ENCODE measurements at places on chromosomes 13 and 19.

DNA sequence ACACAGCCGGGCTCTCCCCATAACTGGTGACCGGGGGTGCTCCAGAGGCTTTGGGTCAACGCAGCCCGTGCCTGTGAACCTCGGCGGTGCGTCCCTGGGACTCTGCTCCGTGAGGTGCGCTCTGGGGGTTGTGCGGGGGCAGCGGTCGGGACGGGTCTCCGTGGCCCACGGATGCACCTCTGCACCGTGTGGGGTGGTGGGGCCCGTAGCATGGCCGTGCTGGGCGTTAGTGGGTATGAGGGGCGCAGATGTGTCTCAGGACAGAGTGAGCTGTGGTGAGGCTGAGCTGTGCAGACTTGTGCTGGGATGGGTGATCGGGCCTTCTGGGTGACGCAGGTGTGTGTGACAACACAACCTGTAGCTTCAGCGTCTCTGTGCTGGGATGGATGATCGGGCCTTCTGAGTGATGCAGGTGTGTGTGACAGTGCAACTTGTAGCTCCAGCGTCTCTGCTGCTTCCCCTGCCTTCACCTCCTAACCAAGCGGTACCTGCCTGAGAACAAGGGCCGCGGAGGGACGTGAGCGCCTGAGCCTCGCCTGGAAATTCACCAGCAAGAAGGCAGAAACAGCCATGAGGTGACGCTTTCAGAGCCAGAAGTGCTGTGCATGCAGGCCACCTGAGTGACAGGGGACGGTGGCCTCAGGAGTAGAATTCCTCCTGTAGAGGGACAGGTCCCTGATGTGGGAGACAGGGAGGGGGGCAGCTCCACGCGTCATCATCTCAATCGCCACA lies 599 bp downstream of the ZNF331 start:
- no peak for DNase-seq

GRCh38 chr13:33367926-33368325 lies 82.4 kb upstream of the STARD13 start:
- DNase-seq = no peak

- DNase-seq = no peak
Measured at GRCh38 chr13:101417501-101417900, 1.2 kb upstream of the NALCN start.

DNA sequence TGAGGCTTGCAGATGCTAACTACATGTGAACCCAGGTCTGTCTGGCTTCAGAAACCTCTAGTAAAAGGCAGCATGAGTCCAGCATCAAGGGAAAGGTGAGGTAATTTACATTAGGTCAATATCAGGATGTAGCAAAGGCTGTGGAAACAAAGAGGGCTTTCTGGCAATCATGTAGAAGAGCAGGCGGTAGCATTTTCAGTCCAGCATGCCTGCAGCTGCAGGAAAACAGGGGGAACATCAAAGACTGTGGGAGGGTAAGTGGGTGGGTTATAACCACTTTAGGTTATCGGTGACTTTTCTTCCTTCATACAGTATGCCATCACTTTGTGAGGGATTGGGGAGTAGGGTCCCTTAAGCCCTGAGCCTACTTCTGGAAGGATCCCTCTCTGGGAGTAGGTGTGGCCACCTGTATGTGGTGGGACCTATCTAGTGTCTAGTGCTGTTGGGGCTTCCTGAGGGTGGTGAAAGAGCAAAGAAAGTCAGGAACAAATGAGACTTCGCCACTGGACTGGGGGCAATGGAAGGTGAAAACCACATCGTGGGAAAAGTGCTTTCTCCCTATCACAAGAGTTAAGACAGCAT lies 10.8 kb downstream of the SUGP2 start:
- DNase-seq = no peak

- DNase-seq = peak; percentile 42
Measured at GRCh38 chr19:43731346-43731745, 15.5 kb downstream of the IRGC start.

DNA sequence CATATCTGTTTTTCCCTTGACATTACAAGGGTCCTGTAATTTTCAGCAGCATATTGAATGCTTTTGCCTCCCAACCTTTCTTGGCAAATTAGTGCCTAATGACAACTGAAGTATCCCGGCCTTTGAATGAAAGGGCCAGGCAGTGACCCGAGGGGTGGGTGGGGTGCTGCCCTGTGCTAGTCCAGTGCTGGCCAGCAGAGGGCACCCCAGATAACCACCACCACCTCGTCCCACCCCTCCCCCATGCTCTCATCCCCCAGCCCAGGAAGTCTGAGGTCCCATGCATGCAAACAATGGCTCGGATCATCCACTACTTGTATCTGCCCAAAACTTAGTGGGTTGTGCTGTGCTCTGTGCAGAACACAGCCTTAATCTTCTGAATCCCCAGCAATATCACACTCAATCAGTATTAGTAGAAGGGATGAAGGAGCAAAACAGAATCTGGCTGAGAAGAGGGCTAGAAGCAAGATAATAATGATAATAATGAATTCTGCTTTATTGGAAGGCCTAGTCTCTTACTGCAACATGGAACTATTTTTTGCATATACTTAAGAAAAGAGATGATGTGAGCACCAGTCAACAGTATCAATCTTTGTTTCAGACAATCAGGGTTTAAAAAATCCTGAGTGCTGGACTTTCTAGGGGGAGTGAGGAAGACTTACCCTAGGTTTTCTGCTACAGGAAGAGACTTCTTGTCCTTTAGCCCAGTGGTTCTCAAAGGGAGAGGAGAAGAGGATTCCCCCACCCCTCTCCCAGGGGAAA lies 3.8 kb downstream of the ATP12A start:
- DNase-seq = peak; percentile 79

DNA sequence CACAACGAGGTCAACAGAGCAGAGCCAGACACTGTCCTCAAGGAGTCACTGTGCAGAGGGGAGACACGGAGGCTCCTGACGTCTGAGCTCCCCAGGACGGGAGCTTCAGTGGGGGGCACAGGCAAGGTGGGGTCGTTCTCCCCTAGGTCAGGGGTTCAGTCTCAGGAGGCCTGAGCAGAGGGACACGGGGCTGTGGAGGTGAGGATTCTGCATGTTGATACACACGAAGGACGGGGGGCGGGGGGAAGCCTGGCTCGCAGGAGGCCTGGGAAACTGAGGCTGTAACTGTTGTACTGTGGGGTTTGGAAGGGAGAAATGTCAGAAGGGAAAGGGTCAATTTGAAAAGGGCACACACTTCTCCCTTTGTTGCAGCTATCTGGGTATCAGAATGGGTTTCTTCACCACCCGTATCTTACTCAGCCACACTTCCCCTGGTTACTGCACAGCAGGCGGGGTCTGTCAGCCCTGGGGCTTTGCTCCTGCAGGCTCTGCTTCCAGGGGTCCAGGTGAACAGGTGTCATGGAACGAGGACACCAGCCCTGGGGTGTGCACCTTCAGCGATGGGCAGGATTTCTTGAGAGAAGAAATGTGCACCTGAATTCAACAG lies 748 bp upstream of the SIGLEC8 start:
- no peak for DNase-seq

DNA sequence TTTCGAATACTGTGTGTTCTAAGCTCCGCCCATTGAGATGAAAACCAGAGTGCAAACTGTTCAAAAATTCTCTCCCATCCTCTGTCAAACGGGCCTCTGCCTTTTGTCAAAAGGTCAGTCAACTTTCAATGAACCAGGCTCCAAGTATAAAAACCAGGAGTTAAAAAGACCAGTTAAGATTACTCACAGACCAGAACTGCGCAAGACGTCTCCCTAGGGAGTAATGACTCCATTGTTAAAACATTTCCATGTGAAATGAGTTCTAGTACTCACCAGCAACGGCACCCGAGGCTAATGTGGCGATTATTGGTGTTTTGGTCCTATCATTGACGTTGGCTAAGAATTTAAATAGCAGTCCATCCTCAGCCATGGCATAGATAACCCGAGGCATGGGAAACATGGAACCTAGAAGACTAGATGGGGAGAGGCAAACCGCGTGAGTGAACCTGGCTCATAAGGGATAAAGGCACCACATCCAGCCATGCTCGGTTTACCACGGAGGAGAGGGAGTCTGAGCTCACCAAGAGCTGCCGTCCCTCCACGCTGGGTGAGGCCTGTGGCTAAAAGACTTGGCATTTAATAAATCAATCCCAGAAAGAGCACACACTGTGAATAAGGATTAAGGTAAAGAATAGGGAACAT lies 73.3 kb downstream of the SLC7A1 start:
- peak; percentile 73 for DNase-seq

DNA sequence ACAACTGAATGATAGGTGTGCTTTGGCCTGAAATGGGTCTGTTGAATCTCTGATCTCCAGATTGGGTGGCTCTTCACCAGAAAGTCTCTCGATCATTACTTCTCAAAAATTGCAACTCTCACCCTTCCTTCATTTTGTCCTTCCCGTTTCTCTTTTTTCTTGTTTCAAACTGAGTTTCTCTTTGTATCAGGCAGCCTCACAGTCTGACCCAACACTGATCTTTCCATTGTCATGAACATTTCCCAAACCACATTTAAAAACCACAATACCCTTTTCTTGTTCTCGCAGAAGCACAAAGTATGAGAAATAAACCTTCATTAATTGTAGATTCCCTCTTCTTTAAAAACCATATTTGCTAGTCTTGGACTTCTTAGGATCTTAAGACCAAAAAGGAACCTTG lies 33.6 kb upstream of the HMGB1 start:
- DNase-seq = no peak

- DNase-seq = no peak
Measured at GRCh38 chr19:14795078-14795721, 16.8 kb upstream of the ADGRE2 start.

- peak; percentile 61 for DNase-seq
Measured at GRCh38 chr19:1411255-1412191, 4.1 kb downstream of the DAZAP1 start.

DNA sequence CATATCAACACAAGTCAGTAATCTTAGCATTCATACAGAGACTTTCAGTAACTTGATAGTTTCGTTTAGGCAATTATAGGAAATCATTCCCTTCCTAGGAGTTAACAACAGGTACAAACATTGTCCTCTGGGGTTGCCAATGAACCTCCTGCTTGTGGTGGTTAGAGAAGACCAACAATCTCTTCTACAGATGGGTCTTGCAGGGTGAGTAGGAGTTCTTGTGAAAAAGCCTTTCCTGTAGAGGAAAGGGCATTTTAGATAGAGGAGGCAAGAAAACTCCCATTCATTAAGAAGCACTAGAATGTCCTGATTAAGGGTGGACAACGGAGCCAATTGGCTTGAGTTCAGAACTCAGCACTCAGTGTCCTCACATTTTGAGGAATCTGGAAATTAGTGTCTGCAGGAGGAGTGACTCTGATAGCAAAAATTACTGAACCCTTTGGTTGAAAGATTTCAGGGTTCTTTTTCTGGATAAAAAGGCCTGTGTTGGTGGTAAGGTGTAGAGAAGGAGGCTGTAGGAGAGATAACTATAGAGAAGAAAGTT lies 4.2 kb downstream of the WDFY2 start:
- no peak for DNase-seq

- no peak for DNase-seq
Measured at GRCh38 chr19:3293560-3293959, 69.1 kb downstream of the CELF5 start.

DNA sequence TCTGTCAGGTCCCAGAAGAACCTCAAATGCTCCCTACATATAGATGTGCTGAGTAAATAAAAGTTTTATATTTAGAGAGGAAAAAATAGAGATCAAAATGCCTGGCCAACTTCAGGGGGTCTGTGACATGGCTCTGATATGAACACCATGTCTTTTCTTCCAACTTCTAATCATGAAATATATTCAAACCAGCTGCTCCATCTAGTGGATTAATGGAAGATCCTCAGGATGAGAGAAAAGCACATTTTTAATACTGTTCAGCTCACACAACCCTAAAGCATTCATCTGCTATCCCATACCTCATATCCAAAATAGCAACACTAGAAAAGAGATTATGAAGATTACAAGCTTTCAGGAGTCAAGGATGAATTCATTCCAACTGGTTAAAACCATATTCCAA lies 56.0 kb upstream of the DOCK9 start:
- no peak for DNase-seq

GRCh38 chr13:91950803-91951202 lies 552.4 kb downstream of the GPC5 start:
- DNase-seq = no peak

- no peak for DNase-seq
Measured at GRCh38 chr19:35109395-35110112, 6.1 kb upstream of the FXYD3 start.

DNA sequence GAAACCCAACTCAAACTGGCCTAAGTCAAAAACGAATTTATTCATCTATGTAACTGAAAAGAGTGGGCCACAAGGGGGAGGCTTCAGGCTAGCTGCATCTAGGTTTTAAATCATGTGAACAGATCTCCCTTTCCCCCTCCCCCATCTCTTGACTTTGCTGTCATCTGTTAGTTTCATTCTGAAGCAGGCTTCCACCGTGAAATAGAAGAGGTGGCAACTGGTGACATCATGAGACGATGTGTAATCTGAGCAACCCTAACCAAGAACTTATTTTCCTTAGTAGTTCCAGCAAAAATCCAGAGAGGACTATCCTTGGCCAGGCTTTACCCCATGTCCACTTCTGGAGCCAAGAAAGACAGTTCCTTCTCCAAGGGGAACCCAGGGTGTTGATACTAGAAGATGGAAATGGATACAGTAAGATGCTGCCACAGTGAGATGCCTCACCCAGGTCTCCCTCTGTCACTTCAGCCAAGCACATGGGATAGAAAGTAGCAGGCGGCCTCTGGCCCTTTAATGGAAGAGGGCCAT lies 9.4 kb downstream of the SAMD4B start:
- no peak for DNase-seq

GRCh38 chr13:109196948-109197347 lies 567.5 kb downstream of the MYO16 start:
- peak; percentile 51 for DNase-seq

DNA sequence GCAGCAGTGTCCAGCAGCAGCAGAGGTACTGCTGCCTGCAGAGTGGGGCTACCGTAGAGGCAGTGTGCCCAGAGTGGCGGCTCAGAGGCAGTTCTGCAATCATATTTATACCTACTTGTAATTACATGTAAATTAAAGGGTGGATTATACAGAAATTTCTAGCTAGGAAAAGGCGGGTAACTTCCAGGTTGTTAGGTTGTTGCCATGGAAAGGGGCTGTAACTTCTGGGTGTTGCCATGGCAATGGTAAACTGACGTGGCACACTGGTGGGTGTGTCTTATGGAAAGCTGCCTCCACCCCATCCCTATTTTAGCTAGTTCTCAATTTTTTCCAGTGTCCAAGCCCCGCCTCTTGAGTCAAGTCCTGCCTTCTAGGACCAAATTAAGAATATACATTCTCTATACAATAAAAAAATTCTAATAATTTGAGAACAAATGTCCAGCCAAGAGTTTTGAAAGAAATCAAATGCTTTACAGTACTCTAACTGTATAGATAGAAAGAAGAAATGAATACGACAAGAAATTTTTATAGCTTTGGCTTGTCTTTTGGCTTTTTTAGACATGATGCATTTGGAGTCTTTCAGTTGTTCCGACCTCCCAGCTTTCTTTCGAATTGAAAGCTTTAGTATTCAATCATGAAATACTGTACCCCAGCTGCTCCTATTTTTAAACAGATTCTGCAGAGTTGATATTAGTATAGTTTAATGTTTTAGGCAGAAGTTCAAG lies 816.6 kb downstream of the DIAPH3 start:
- DNase-seq = no peak

Data from BE2C (cell line).